ENCODE measurements at places on chromosomes 6 and 20.

DNA sequence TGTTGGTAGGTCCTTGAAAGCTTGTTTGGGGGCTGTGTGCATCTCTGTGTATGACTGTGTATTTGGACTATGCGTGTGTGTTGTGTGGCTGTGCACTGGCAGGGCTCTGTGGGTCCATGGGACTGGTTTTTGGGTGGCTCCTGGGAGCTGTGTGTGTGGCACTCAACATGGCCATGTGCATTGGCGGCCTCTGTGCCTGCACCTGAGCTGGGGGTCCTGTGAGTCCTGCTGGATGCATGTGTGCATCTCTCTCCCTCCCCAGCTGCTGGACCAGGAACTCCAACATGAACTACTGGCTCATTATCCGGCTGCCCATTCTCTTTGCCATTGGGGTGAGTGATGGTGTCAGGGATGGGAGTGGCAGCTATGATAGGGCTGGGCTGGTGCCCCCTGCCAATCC lies 30.1 kb downstream of the GLP1R start:
- no peak for DNase-seq

- peak; percentile 49 for DNase-seq
Measured at GRCh38 chr6:39114388-39114703, 640 bp downstream of the SAYSD1 start.

- no peak for DNase-seq
Measured at GRCh38 chr6:150392452-150393220, 23.8 kb downstream of the IYD start.

- DNase-seq = no peak
Measured at GRCh38 chr6:3527651-3527977, 70.8 kb upstream of the SLC22A23 start.

- no peak for DNase-seq
Measured at GRCh38 chr6:43623880-43624785, 4.9 kb downstream of the GTPBP2 start.

GRCh38 chr20:57147185-57147584 lies 119.3 kb downstream of the BMP7 start:
- no peak for DNase-seq

GRCh38 chr20:44489931-44490330 lies 14.3 kb downstream of the TTPAL start:
- no peak for DNase-seq

DNA sequence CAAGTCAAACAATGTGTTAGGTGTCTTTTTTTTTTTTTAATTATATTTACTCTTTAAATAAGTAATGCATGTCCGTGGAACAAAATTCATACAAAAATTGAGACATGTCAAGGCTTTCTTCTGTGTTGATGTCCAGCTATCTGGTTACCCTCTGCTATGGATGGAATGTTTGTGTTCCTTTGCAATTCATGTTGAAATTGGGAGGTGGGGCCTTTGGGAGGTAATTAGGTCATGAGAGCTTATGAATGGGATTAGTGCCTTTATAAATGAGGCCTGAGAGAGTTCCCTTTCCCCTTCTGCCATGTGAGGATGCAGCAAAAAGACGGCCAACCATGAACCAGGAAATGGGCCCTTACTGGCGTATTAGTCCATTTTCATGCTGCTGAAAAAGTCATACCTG lies 83.1 kb upstream of the KCNG1 start:
- no peak for DNase-seq

- DNase-seq = no peak
Measured at GRCh38 chr6:68677058-68677457, 42.0 kb downstream of the ADGRB3 start.

GRCh38 chr20:10007747-10008146 lies 27.0 kb upstream of the ANKEF1 start:
- DNase-seq = no peak

- DNase-seq = no peak
Measured at GRCh38 chr6:98657764-98658163, 176.6 kb upstream of the POU3F2 start.

- DNase-seq = peak; percentile 75
Measured at GRCh38 chr20:34544109-34544796, 14.3 kb upstream of the MAP1LC3A start.

- no peak for DNase-seq
Measured at GRCh38 chr6:99871641-99872040, 122.4 kb downstream of the MCHR2 start.

DNA sequence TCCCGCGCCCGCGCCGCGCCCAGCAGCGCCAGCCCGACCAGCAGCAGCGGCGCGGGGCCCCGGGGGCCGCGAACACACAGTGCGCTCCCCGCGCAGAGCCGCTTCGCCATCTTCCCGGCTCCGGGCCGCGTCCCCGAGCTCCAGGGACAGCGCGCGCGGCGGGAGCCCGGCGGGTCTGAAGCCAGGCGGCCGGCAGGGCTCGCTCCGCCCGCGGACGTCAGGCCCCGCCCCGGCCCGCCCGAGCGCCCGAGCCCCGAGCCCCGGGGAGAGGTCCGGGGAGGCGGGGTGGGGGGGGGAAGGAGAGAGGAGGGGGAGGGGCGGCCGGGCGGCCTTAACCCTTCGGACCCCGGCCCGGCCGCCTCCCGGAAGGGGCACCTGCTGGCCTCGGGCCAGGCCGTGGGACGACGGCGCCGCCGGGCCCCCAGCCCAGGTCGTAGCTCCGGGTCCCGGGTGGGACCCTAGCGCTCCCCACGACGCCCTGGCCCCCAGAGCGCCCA lies at the start of gene LAMA5:
Gene LAMA5 (minus strand): TSS at position 177 of the 497 bp plus-strand sequence. CDS start 67 bp downstream, at position 110.
- peak; percentile 31 for DNase-seq

- DNase-seq = peak; percentile 28
Measured at GRCh38 chr6:124854338-124854922, 107.8 kb upstream of the RNF217 start.

GRCh38 chr6:47749757-47750156 lies 32.1 kb upstream of the OPN5 start:
- DNase-seq = no peak

DNA sequence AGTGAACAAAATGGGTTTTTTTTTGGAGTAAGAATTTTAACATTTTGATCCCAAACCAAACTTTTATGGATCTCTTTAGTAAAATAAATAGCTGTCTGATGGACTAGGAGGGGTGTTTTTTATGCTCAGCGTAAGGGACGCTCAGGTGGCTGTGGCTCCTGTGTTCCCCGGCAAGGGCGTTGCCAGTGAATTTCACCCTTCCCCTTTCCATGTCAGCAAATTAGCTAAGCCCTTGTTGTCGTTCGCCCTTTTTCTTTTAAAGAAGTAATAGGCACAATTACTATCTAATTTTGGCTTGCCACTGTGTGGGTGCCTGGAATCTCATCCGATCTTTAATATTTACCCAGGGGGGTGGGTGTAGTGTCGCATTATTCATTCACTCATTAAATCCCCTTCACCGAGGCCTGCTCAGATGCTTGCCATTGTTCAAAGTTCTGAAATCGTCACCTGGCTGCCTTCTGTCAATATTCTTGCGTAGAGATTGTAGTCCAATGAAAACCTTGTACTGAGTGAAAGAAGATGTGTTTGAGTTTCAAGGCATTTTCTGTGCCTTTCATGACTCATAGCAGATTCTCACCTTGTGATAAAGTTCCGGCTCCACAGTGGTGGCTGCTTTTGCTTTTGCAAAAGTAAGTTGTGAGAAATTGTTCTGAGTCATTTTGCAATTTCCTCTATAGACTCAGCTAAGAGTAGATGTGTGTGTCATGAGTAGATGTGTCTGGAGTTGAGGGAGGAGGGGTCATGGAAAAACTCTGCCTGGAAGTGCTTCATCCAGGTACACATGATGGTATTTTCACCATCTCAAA lies 40.0 kb upstream of the CLDN20 start:
- no peak for DNase-seq

DNA sequence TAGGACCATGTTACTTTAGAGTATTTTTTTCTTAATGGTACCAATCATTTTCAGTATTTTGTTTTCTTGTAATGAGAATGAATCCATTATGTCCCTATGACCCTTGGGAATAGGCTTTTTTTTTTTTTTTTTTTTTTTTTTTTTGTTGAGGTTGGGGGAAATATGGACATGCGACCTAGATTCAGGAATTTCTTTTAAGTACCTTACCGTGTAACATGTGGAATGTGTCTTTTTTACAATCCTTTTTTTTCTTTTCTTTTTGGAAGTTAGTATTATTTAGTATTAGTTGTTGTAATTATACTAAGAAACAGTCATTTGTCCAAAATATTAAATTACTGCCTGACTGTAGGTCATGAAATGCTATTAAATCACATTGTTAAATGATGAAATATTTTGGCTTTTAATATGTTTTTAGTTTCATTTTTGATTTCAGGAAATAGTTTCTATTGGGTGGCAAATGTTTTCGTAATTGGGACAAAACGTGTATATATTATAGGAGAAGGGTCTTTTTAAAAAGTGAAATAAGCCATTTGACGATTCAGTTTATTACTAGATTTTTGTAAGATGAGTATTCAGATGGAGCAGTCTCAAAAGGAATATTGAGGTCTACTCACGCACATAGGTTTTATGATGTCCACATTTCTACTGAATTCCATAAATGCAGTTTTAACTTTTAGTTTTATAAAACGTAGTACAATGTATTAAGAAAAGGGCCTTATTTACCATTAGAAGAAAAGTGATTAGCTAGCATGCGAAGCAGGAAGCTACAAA lies 4.9 kb downstream of the ARID1B start:
- DNase-seq = no peak

DNA sequence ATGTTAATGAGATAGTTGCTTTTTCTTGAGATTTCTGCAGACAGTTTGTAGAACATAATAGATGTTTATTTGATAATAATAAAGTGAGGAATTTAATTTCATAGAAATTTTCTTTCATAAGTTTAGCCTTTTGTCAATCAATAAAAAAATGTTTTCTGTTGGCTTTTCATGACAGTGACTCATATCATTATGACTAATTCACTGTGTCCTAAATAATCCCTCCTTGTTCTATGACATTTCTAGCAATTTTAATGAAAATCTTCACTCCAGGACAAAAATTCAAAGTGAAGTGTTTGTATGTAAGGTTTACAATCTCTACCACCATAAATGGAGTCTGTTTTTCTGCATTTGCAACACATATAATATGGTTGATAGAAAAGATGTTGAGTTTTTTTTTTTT lies 109.9 kb downstream of the UTRN start:
- no peak for DNase-seq

DNA sequence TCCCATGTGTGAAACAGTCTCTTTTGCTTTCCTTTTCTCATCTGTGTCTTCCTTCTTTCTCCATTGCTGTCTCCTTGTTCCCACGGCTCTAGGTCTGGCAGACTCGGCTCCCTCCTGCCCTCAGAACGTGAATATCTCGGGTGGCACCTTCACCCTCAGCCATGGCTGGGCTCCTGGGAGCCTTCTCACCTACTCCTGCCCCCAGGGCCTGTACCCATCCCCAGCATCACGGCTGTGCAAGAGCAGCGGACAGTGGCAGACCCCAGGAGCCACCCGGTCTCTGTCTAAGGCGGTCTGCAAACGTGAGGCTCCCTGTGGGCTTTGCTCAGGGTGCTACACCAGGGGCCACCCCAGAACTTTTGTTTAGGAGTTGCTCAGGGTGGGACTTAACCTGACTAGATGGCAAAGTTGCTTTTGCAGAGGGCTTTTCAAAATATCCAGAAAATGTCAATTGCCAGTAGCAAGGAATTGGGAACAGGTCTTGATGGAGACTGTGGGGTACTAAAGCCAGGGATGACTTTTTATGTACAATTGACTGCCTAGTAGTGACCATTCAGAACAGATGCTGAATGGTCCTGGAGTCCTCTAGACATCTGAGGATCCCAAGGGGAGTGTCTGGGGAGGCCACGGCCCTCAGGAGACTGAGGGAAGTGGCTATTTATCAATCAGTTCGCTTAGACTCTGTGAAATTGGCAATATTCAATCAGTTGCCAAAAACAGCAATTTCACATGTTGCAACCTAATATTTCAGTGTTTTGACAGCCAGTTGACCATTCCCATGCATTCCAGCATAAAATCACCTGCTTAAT lies 550 bp downstream of the C2 start:
- no peak for DNase-seq

DNA sequence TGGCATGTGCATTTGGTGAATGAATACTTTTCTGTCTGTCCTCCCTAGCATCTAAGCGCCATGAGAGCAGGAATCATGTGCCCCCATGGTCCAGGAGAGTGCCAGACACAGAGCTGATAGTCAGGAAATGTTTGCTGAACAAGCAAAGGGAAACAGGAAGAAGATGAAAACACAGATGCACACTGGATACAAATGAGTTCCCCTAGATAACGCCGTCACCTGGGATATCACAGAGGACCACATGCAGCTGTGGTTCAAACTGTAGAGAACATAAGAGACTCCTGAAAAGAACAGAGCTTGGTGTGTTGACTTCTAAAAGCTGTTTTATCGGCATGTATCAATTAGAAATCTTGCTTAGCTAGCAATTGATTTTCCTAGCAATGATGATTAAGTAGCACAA lies 293.7 kb downstream of the BTBD3 start:
- no peak for DNase-seq

DNA sequence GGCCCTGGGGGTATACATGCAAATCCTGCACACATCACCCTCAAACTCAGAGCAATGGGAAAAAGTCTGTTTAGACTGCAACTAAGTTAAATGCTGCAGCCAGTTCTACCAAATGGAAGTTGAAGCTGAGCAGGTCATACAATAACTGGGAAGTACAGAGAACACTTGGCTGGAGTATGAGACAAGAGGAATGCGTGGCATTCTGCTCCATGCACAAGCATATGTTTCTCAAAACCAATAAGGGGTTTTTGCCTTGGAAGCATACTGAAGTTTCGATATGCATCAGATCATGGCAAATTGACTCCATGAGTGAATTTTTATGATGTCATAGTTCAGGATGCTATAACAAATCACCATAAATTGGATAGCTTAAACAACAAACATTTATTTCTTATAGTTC lies 193.8 kb downstream of the COL12A1 start:
- DNase-seq = no peak

DNA sequence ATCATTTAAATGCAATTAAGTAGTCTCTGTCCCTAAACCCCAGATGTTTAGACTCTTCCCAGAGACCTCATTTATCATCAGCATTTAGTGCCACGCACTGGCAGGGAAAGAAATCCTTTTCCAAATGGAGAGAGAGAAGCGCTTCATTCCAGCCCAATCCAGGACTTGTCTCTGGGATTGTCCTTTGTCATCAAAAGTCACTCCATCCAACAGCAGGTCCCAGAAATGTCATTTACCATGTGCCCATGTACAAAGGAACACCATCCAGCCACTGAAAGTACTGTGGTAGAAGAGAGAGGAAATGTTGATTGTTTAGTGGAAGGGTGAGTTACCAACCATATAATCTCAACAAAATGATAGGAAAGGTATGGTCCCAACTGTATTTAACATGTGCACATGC lies 66.9 kb upstream of the SMIM28 start:
- DNase-seq = no peak

- no peak for DNase-seq
Measured at GRCh38 chr6:37177077-37177934, 7.4 kb downstream of the PIM1 start.

GRCh38 chr20:46640536-46641311 lies 10.5 kb downstream of the SLC13A3 start:
- DNase-seq = peak; percentile 16

- no peak for DNase-seq
Measured at GRCh38 chr20:44700306-44700705, 14.9 kb upstream of the CCN5 start.

DNA sequence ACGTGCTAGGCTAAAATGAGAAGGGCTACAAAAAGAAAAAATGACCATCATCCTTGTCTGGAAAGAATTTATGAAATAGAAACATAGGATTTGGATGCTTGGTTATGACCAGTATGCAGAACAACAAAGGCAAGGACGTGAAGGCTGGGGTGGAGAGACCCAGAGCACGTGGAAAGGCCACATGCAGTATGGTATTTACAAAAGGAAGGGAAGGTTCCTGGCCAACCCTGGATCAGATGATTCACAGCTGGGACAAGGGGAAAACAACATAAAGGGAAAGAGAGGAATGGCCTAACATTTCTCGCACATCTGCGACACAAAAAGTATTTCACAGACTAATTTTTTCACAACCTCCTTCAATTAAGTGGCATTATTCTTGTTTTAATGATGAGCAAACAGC lies 8.2 kb downstream of the STX7 start:
- no peak for DNase-seq
